Stimulated activated CD8-positive, alpha-beta memory T cell treated with anti-CD3 and anti-CD28 coated beads, Interleukin-4, amount 100 ng/mL, for 1 hour (primary cell): ENCODE measurements at places on chromosomes 11 and 22.

- DNase-seq: no peak
Measured at GRCh38 chr11:44034639-44035038, 13.1 kb upstream of the ACCSL start.

DNA sequence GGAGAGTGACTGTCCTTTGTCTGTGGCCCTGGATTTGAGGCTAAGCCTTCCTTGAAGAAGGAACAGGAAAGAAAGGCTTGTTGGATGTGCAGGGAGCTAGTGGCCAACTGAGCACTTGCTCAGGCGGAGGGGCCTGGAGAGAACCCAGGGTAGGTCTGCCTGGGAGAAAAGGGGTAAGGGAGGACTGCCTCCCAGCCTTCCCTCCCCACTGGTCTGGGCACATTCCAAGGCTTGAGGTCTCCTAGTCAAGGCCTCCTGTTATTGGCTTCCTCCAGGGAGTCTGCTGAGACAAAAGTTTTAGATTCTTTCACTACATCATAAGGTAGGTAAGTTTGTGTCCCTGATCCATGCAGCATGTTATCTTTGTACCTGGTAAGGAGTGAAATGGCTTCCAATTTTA lies 15.2 kb downstream of the KCNQ1OT1 start:
- no peak for DNase-seq

GRCh38 chr11:74871037-74871436 lies 77.9 kb downstream of the XRRA1 start:
- no peak for DNase-seq

DNA sequence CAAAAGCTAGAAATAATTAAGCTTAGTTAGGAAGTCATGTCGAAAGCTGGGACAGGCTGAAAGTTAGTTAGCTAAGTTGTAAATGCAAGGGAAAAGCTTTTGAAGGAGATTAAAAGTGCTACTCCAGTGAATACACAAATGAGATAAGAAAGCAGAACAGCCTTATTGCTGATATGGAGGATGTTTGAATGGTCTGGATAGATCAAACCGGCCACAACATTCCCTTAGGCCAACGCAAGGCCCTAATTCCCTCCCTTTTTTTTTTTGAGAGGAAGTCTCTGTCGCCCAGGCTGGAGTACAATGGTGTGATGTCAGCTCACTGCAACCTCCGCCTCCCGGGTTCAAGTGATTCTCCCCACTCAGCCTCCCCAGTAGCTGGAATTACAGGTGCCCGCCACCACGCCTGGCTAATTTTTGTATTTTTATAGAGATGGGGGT lies 23.3 kb upstream of the WEE1 start:
- no peak for DNase-seq

DNA sequence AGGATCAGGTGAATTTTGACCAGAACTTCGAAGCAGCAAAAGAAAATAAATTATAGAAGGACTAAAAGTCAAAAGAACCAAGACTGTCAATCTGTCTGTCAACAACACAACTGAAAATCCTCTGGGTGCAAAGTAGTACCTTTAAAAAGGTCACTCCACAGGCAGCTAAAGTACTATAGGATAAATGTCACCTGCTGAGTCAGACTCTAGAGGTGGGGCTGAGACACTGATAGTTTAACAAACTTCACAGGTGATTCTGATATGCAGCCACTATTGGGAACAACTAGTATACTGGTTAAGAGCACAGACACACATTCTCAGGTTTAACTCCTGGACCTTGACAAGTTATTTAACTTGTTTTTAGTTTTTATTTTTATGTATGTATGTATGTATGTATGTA lies 107.3 kb downstream of the FCHSD2 start:
- DNase-seq: no peak
